ENCODE measurements at places on chromosomes 16 and 17.

GRCh38 chr17:12510535-12510934 is 155.2 kb upstream of the MYOCD start:
- no peak for DNase-seq

DNA sequence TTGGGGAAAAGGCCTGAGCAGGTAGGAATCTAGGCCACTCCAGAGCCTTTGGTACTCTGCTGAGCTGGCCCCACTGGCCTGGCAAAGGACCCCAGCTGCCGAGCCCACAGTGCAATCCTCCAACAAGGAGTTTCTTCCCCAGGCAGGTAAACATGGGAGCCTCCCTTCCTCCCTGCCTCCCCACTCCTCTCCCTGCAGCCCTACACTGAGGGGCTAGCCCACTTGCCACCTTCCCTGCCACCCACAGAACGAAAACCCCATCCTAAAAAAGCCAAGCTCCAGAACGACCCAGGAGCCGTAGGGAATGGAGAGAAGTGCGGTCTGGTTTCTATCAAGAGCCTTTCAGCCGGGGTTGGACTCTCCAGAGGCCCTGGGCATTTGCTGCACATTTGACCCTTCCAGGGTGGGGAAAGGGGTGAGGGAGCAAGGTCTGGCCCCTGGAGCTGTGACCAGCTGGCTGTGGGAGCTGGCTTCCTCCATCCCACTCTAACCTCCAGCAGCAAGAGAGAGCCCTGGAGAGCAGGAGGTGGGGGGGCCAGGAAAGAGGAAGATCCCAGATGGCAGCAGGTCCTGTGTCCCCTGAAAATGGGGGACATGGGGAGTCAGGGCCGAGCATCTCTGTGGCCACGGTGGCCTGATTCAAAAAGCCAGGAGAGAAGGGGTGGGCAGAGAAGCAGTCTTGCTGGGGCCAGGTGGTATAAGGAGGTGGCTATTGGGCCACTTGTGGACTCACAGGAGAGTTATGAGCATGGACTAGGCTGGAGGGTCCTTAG is 1.3 kb downstream of the HID1 start:
- no peak for DNase-seq

- DNase-seq = no peak
Measured at GRCh38 chr16:85062323-85062722, 34.7 kb downstream of the KIAA0513 start.

DNA sequence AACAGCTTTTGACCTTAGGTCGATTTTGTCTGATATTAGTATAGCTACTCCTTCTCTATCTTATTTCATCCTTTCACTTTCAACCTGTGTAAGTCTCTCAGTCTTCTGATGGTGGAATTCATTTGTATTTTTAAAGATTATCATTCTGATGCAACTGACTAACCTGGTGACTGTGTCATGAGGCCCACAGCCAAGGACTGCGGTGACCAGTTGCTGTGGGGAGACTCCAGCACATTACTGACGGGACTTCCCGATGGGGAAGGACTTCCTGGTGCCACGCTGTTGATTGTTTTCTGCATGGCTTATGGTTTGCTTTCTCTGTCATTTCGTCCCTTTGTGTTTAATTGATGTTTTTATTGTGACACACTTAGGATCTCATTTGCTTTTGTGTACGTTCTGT is 34.2 kb downstream of the RMI2 start:
- DNase-seq = no peak

- DNase-seq = no peak
Measured at GRCh38 chr17:63086483-63087185, 120.6 kb downstream of the TANC2 start.

GRCh38 chr17:57943140-57943539 is 12.1 kb downstream of the CUEDC1 start:
- no peak for DNase-seq

DNA sequence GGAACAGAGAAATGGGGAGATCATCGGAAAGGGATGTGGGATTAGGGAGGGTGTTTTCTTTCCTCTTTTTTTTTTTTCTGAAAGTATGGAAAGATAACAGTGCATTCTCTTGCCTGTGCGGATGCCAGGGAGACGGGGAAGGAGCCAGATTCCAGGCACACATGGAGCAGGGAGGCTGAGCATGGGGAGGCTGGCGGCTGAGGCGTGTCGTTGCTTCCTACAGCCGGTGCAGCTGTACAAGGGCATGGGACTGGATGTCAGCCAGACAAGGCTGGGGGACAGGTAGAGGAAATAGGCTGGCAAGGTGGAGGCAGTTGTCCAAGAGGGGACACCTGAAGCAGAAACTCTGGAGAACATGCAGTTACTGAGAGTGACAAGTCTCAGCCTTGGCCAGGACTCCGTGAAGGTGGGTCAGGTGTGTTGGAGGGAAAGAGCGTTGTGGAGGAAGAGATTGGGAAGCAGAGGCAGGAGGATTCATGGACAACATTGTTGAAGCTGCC is 16.6 kb upstream of the ADORA2B start:
- DNase-seq = no peak

GRCh38 chr16:89155851-89156739 is 15.5 kb upstream of the CDH15 start:
- DNase-seq = no peak

DNA sequence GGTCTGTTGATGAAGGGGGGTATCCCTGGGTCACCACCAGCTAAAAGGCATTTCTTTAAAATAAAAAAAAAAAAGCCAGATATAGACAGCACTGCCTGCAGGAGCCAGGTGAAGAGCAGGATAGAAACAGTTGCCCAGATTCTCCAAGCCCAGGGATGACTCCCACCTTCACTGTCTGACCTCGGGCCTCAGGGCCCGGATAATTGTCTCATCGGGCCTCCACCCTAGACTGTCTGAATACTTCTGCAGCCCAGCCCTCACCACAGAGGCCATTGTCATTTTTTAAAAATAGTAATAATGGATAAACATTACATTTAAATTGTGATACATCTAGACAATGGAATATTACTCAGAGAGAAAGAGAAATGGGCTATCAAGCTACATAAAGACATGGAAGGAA is 92.8 kb upstream of the TNRC6C start:
- no peak for DNase-seq

GRCh38 chr16:7103056-7103455 is 229.6 kb upstream of the RBFOX1 start:
- DNase-seq = no peak

DNA sequence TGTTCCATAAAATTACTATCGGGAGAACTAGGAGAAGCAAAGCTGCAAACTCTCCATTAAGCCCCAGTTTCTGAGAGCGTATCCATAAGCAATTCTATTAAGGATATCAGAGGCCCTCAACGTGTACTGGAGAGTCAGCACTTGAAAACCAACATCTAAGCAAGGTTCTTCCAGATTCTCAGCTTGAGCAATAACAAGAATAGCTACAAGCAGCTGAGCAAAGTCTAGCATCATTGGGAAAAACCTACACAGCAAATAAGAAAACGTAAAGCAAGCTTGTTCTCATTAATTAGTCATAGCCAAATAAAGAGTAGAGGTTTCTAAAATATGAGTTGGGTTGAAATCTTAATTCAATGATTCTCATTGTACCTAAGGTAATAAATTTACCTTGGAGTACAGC is 26.9 kb upstream of the COX10 start:
- DNase-seq = no peak

GRCh38 chr17:82623707-82624106 is 24.5 kb downstream of the WDR45B start:
- no peak for DNase-seq

DNA sequence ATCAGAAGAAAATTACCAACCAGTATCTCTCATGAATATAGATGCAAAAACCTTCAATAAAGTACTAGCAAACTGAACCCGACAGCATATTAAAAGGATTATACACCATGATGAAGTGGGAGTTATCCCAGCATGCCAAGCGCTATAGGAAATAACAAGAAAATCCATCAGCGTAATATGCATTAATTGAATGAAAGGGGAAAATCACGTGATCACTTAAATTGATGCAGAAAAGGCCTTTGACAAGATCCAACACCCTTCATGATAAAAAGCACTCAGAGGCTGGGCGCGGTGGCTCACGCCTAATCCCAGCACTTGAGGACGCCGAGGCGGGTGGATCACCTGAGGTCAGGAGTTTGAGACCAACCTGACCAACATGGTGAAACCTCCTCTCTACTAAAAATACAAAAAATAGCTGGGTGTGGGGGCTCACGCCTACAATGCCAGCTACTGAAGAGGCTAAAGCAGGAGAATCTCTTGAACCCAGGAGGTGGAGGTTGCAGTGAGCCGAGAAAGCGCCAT is 4.8 kb downstream of the CTRB2 start:
- DNase-seq = no peak

- DNase-seq = no peak
Measured at GRCh38 chr17:45792995-45793755, 9.1 kb downstream of the CRHR1 start.

- no peak for DNase-seq
Measured at GRCh38 chr17:81483862-81484194, 28.8 kb downstream of the ACTG1 start.

DNA sequence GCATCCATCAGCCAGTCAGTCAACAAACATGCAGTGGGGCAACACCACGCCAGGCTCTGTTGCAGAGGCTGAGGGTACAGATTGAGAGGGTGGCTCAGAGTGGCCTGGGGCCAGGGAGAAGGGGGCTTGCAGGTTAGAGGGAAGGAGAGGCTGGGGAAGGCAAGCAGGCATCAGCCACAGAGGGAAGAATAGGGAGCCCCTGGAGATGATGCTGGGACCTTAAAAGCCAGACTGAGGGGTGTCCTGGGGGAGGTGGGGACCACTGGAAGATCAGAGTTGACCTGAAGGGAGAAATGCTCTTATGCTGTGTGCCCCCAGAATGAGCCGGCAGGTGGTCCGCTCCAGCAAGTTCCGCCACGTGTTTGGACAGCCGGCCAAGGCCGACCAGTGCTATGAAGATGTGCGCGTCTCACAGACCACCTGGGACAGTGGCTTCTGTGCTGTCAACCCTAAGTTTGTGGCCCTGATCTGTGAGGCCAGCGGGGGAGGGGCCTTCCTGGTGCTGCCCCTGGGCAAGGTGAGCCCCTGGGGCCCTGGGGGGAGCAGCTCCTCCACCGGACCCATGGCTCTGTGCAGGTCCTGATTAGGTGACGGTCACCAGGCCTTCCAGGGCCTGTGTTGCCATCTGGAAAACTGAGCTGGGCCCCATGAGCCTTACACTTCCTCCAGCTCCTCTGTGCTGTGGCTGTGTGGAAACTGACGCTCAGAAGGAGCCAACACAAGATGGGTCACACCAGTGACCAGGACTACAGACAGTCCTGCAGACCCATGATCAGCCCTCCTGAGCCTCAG is 1.7 kb downstream of the CORO1A start:
- no peak for DNase-seq

DNA sequence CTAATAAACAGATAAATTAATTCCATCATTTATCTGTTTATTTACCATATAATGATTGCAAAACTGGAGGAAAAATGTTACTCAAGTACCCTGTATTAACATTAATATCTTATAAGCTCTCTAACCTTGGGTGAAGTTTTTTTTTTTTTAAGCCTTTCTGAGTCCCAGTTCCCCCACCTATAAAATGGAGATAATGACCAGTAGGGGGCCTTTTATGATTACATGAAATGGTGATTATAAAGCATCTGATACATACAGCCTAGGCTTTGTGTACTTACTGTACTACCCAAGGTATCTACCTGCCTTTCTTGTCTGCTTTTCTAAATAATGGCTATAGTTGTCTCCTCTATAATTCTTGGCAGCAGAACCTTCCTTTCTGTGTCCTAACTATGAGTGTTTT is 22.6 kb downstream of the LRRC36 start:
- no peak for DNase-seq

DNA sequence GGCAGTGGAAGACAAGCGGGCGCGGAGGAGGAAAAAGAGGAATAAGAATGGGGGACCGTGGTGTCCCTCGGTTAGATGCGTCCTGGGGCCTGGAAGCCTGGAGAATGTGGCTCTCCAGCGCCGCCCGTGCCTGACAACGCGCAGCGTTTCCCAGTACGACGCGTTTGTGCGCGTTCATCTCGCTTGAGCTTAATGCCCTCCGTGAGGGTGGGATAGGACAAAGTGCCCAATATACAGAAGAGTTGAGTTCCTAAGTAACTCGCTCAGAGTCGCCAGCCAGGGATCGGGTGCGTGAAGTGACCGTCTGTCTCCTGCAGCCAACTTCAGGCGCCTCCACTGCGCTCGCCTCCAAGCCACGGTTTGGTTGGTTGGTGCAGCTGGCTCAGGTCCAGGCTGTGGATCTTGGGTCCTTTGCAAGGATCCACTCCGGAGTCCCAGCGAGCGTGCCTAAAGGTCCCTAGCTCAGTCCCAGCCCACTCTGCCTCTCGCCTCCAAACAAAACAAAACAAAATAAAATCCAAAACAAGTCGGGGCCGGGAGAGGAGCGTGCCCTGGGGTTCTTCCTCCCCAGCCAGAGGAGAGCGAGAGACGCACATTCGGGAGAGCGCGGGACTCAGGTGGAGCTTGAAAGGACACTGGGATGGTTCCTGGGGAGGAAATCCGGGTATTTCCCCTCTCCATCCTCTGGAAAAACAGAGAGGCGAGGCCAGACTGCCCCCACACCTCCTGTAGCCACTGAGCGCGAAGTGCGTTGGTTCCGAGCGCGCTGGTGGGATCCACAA is 974 bp downstream of the GALR2 start:
- no peak for DNase-seq

- no peak for DNase-seq
Measured at GRCh38 chr17:43613917-43614316, 47.8 kb downstream of the MEOX1 start.

GRCh38 chr17:81115219-81115618 is 50.1 kb upstream of the PVALEF start:
- DNase-seq = no peak

DNA sequence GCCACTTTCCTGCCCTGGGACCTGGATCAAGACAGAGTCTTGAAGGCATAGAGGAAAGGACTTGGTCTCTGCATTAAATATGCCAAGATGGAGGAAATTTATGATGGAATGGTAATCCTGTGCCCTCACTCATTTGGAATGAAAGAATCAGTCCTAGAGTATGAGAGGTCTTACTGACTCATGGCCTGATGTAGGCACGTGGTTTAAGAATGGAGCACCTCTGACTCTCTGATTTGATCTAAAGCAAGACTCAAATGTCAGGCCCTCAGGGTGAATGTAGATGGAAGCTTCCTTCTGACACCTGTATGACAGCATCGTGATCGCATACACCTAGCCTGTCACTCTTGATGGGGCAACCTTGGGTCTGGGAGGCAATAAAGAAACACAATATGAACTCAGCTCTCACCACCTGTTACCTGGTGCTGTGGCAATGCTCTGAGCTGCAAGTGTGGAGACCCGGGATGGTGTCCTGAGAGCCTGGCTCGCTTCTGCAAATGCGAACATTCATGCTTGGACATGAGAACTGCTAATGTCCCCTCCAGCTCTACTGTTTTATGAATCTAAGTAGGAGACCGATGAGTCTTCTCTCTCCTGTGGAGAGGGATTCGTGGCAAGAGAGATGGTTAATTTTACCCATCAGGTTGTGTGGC is 229.9 kb downstream of the ABCC12 start:
- no peak for DNase-seq

- DNase-seq = no peak
Measured at GRCh38 chr16:1125471-1125870, 27.4 kb upstream of the CACNA1H start.
